Fibroblast of mammary gland (primary cell): ENCODE measurements at places on chromosomes 13 and 19.
A peak's percentile ranks its signal among the peaks of the same experiment; 100 is the strongest.

- no peak for DNase-seq
Observed at GRCh38 chr13:36763126-36763722, 55.8 kb upstream of the RFXAP start.

GRCh38 chr19:4115050-4115817, 8.7 kb downstream of the MAP2K2 start:
- no peak for DNase-seq

GRCh38 chr13:46320406-46320805, 66.6 kb downstream of the RUBCNL start:
- no peak for DNase-seq

DNA sequence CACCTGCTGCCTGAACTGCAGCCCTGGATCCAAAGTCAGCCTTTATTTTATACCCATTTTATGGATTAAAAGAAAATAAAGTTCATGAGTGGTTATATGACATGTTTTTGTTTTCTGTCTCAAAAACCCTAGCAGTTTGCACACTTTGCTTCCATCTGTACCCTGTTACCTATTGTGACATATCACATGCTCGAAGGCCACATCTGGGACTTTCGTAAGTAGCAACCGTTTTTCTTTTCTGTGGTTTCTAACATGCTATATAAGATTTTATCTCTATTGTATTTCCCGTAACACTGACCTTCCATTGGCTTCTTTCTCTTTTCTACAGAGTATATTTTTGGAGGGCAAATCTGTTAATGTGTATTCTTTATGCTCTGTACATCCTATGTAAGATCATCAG, 1007.2 kb downstream of the PCDH9 start:
- no peak for DNase-seq

- DNase-seq: no peak
Observed at GRCh38 chr13:20713014-20713376, 9.5 kb downstream of the IL17D start.

DNA sequence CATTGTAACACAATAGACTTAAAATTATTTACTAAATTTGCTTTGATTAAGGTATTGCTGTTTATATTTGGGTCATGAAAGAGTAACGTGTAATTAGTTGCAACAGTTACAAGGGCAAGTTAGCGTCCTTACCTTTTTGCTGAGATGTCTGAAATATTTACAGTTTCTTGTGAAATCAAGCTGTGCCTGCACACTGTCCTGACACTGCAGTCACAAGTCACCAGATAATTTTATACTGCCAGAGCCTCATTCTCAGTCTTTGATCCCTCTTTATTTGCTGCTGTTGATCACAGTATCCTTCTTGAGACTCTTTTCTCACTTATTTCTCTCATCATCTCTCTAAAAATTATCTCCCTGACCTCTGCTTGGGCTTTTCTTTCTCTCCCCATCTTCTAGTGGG, 8.4 kb upstream of the DIAPH3 start:
- no peak for DNase-seq

DNA sequence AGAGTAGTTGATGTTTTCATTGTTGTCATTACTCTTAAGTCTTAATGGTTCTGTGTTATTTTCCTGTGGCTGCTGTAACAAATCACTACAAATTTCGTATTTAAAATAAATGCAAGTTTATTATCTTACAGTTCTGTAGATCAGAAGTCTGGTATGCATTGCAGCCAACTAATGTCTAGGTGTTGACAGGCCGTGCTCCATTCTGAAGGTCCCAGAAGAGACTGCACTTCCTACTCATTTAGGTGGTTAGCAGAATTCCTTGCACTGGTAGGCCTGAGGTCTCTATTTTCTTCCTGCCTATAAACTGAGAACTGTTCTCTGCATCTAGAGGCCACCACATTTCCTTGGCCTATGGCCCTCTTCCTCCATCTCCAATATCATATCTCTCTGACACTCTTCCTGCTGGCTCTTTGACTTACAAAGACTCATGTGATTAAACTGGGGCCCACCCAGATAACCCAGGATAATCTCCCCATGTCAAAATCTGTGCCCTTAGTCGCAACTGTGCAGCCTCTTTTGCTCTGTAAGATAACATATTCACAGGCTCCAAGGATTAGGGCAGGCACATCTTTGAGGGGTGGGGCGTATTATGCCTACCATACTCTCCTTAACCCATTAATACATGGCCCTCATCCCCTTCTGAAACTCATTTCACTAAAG, 468.4 kb downstream of the FOXO1 start:
- DNase-seq: no peak

GRCh38 chr19:11787536-11787935, 10.8 kb upstream of the ZNF491 start:
- no peak for DNase-seq

DNA sequence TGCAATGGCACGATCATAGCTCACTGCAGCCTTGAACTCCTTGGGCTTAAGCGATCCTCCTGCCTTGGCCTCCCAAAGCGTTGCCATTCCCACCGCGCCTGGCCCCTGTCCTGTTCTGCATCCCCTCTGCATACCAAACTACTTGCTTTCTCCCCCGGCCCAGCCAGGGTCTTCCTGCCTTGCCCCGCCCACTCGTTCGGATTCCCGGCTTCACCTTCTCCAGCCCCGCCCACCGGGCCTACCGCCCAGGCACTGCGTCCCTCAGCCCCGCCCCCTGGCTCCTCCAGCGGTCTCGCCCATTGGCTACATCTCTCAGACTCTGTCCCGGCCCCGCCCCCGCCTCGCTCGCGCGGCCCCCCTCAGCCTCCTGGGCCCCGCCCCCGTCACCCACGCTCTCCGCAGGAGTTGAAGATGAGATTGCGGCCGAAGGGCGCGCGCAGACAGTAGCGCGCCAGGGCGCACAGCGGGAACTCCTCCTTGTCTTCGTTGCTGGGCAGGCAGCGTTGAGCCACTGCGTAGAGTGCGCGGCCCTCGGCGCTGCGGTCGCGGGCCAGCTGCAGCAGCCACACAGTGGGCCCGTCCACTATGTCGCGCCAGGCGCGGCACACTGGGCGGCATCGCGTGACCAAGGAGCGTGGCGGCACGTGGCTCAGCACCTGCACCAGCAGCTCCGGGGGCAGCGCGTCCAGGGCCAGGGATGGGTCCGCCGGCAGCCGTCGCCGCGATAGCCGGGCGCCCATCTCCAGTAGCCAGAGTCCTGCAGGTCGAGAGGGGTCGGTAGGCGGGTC, 19.0 kb downstream of the MRPS12 start:
- peak; percentile 78 for DNase-seq

GRCh38 chr13:61779456-61779855, 363.8 kb upstream of the PCDH20 start:
- DNase-seq: no peak

GRCh38 chr13:105655046-105655445, 880.4 kb downstream of the EFNB2 start:
- DNase-seq: peak; percentile 46

- DNase-seq: no peak
Observed at GRCh38 chr13:98236197-98236596, 59.1 kb upstream of the RNF113B start.

- DNase-seq: no peak
Observed at GRCh38 chr19:35911790-35912189, 3.7 kb upstream of the TYROBP start.

- DNase-seq: no peak
Observed at GRCh38 chr19:18456974-18457373, 19.0 kb upstream of the ISYNA1 start.

DNA sequence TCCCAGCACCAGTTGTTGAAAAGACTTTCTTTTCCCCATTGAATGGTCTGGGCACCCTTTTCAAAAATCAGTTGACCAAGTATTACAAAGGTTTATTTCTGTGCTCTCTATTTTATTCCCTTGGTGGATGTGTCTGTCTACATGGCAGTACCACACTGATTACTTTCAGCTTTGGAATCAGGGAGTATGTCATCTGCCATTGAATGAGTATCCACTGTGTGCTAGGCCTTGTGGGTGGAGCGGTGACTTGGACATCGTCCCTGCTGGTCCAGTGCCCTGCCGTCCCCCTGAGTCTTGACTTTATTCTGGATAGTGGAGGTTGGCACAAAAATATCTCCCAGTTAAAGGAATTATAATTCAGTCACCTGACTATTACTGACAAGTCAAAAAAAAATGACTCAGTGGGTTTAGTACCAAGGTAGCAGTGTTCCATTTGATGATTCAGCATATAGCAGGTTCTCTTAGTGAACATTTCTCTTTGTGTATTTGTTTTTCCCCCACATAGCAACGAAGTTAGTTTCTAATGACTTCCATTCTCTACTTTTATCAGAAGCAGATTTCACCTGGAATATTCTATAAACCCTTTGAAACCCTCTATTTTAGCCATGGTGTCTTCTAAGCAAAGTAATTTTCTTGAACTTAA, 3.9 kb downstream of the UPF3A start:
- DNase-seq: peak; percentile 49

DNA sequence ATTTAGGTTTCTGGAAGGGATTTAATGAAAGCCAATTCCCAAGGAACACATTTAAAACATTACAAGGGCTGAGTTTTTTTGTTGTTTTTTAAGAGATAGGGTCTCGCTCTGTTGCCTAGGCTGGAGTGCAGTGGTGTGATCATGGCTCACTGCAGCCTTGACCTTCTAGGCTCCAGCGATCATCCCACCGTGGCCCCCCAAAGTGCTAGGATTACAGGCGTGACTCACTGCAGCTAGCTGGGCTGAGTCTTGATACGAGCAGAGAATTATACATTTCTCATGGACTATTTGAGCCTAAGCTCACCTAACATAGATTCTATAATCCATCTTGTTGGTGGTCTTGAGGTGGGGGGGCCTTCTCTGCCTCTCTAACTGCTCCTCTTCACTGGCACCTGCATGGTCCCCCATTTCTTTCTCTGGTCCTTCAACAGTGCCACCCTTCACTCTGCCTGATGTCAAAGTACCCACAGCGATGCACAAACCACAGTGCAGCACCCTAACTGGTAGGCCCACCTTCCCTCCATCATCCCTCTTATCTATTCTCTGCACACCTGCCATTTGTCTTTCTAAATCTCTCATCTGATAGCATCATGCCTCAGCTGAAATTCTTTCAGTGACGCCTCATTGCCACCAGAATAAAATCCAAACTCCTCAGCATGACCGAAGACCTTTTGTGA, 37.4 kb downstream of the DOCK9 start:
- DNase-seq: peak; percentile 12

DNA sequence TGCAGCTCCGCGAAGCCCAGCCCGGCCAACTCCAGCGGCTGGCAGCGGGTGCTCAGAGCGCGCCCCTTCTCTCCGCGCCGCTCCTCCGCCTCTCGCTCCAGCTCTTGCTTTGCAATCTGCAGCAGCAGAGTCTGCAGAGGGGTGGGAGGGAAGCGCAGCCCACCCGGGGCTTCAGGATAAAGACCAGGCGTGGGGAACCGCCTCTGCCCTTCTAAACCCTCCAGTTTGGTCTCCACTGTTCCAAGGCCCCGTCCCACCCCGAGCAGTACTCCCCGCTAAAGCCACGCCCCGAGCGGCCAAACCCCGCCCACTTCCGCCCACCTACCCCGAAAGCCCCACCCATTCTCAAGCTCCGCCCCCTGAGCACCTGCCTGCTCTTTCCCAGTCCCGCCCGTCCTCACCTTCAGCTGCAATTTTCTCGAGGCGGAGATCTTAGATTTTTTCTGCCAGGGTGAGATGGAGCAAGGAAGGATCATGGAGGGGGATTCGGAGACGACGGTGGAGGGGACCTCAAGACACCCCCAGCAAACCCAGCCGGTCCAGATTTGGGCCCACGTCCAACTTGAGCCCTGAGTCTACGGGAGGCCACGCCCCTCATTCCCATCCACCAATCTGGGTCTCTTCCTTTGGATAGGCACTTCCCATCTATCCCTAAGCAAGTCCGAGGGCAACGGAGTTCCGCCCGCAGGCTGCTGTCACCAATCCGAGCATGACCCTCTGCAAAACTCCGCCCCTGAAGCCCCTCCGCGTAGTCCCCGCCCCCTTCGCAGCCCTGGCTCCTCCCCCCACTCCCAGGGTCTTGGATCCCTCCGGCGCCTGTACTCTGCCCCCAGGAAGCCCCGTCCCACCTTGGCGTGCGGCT, 1.1 kb downstream of the TNNI3 start:
- peak; percentile 62 for DNase-seq

DNA sequence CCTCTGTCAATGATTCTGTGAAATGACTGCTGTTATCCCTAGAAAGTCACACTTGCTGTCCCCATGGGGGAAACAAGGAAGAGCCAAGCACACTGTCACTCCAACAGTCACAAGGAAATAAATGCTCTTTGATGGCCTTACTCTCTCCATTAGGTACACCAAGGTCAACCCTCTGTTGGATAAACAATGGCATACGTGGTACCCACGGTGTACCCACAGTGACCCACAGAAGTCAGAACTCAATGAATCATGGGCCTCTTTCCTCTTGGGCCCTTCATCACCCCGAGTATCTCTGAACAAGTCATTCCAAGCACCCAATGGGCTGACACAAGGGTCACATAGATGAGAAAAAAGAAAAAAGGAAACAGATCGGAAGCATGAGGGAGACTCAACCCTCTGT, 15.4 kb downstream of the DZIP1 start:
- no peak for DNase-seq

DNA sequence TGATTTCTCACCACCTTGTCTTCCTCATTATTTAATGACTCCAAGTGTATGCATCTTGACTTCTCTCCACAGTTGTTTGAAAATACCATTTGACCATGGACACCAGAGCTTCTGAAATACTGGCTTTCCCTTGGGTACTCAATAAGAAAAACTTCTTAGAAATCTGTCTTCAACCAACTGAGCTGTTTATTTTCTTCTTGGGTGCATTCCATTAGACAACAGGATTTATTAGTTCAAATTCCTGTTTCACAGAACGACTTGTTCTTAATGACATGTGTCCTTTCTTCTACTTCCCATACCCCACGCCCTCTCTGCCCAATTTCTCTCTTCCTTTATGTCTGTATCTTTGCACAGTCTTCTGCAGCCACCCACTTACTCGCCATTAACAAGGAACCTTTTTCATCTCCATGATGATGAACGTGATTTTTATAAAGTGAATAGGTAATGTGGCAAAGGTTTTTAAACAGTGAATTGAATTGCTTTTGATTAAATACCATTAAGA, 11.3 kb upstream of the ITM2B start:
- DNase-seq: no peak

DNA sequence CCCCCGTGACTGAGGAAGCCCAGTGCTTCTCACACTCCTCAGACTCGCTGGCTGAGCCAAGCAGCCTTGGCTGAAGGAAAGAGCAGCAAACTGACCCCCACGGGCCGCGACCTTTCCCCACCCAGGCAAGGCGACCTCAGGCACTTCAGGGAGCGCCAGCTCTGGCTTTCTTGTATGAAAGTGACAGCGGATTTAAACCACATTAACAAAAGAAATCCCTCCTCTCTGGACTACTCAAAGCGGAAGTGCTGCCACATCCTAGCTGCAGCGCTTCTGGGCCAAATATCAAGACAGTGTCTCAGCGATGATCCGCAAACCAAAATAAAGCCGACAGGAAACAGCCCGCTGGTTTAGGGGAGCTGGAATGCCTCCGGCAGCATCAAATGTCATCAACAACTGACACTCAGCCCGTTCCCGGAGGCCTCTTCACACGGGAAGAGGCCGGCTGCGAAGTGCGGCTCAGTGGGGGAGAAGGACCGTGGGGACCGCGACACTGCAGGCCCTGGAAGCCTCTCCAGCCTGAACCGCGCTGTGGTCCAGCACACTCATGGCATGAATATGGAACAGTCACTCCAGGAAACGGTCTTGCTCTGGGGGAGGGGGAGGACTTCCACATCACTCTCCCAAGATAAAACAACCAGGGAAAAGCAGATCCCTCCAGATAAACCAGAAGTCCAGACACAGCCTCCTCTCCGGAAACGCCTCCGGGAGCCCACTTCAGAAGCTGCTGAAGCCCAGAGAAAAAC, 1.4 kb downstream of the RASA3 start:
- DNase-seq: peak; percentile 89
